ENCODE measurements at places on chromosomes 12 and 14.

GRCh38 chr12:3531496-3531895 is 40.5 kb downstream of the PRMT8 start:
- no peak for DNase-seq

- no peak for DNase-seq
Measured at GRCh38 chr12:2998789-2999264, 39.6 kb downstream of the TEAD4 start.

GRCh38 chr12:56808954-56809353 is 45.8 kb downstream of the HSD17B6 start:
- no peak for DNase-seq

DNA sequence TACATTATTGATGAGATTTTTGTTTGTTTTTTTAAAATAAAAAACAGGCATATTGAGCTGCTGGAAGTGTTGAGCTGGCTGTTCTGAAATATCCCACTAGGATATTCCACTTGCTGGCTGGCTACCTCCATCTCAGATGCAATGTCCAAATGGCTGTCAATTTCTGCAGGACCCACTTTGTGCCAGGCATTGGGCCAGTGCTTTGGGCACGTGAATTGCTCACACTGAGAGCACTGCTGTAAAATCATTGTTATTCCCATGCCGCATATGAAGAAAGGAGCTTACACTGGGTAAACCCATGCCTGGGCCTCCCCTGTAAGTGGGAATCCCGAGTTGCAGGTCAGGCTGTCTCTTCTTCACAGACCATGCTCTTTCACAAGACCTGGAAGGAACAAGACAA is 56.7 kb downstream of the RGS6 start:
- DNase-seq, result no peak

GRCh38 chr12:4286228-4286627 is 12.7 kb downstream of the CCND2 start:
- no peak for DNase-seq

DNA sequence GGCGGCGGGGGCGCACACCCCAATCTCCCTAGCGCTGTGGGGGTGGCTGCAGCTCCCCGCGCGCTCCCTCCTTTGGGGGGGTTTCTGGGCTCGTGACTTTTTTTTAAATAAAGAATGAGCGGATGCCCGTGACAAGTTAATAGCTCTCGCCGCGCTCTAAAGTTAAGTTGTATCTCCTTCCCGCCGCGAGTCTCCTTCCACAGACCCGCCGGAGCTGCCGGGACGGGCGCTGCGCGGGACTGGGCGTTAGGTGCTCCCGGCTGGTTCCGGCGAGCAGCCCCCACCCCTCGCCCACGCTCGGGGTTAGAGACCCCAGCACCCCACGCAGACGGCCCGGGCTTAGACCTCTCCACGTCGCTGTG is 82.6 kb upstream of the HMGA2 start:
- DNase-seq, result peak; percentile 55

GRCh38 chr14:98445718-98446117 is 826.3 kb downstream of the BCL11B start:
- no peak for DNase-seq

DNA sequence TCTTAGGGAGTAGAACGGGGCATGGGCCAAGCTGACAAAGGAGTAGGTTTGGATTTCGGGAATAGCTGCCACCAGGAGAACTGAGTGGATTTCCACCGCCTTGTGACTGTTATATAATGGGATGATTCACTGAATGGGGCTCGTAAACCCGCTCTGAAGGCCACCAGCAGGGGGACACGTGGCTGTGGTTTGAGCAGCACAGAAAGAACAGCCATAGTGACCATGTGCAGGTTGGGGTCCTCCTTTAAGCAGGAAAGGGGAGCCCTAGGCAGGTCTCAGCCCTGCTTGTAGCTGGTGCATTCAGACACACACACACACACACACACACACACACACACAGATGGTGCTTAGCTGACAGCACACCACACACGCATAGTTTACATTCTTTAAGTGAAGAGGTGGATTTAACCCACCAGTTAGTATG is 8.6 kb upstream of the ASB2 start:
- DNase-seq, result no peak

DNA sequence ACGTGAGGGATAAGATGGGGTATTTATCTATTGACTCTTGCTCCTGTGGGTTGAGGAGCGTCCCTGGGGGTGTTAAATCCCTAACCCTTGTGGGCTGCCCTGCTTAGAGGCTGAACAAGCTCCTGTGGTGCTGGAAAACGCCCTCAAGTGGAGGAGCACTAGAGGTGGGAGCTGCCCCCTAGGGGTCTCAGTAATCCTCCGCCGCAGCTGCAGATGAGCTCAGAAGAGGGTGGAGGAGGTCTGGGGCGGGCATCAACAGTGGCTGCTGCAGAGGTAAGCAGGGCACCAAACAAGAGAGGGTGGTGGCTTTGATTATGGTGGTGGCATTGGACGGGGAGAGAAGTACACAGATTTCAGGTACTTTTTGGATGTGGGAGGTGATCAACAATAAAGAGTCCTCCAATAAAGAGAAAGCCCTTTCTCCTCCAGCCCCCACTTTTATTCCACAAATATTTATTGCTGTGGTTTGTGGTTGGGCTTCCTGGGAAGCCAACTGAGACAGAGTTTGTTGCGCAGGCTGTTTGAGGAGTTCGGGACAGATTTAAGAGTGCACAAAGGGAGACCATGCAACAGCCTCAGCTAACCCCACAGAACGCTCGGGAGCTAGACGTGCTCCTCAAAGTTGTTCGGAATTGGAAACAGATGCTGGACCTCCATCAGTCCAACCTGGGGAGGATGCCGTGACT is 179.9 kb downstream of the ADCK1 start:
- DNase-seq, result no peak

GRCh38 chr12:120356567-120357030 is 12.4 kb downstream of the MSI1 start:
- peak; percentile 89 for DNase-seq

- no peak for DNase-seq
Measured at GRCh38 chr14:53841109-53842099, 115.2 kb downstream of the BMP4 start.

DNA sequence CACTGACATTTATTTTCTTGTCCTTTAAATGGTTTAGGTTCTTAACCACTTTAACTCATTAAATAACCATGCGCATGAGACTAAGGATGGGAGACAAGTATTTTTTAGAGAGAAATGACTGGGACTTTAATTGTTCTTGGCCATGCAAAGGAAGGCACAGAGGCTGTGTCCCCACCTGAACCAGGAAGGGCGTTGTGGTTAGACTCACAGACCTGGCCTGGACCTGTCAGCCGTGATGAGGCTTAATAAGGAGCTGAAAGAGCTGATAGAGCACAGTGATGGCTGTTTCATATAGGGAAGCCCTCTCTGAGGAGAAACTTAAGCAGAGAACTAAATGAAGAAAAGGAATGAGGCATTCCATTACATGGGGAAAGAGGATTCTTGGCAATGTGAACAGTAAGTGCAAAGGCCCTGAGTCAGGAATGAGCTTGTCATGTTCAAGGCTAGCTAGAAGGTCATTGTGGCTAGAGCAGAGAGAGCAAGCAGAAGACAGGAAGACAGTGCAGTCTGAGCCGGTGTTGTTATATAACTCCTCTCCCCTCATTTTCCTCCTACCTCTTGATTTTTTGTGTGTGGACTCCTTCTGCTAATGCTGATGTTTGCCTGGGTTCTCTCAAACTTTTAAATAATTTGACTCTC is 74.4 kb upstream of the ANO4 start:
- no peak for DNase-seq

DNA sequence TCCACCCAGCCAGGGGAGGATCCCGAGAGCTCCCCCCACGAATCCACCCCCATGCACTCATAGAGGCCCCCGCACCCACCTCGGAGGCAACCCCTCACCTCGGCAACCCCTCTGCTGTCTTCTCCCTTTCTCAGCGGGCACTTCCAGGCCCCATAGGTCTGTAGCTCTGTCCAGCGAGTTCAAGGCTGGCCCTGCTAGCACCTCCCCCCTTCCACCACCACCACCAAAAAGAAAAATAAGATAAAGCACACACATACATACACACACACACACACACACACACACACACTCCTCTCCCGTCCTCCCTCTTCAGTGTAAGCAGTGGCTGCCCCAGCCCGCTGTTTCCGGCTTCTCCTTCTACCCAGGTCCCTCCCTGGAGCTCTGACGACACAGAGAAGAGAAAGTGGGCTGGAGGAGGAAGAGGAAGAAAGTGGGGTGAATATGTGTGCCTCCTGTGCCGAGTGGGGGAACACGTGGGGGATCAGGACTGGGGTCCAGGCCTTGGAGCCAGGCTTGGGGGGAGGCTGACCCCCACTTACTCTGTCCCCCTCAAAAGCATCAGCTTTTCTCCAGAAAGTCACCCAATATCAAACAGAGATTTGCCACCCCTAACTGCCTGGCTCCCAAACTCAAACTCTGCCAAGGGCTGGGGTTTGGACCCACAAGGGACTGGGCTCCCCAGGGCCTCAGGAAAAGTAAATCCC is at the start of gene STAT6:
STAT6 (minus strand) TSS at position 332 of the 704 bp plus-strand sequence. CDS start 3,084 bp downstream, outside the sequence.
- peak; percentile 85 for DNase-seq

- DNase-seq, result no peak
Measured at GRCh38 chr14:35384455-35385041, 20.0 kb downstream of the NFKBIA start.

GRCh38 chr12:102406033-102406584 is 74.3 kb downstream of the IGF1 start:
- DNase-seq, result no peak

DNA sequence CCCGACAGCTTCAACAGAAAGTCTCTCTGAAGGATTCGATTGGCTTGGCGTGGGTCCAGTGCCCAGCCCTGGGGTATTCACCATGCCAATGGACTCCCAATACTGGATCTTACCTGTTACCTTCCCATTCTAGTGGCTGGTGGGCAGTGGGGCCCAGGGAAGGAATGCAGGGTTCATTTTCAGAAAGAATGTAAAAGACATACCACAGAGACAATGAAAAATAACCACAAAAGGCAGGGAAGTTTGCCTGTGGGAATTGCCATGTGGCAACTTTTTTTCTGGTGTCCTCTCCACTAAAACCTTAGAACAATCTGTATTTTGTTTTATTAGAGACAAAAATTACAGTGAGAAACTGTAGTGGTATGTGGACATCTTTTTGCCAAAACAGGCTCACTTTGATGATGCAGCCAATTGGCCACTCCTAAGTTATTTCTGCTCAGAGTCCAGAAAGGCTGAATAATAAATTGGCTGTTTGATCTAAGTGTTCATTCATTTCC is 55.2 kb downstream of the PTGER2 start:
- no peak for DNase-seq

DNA sequence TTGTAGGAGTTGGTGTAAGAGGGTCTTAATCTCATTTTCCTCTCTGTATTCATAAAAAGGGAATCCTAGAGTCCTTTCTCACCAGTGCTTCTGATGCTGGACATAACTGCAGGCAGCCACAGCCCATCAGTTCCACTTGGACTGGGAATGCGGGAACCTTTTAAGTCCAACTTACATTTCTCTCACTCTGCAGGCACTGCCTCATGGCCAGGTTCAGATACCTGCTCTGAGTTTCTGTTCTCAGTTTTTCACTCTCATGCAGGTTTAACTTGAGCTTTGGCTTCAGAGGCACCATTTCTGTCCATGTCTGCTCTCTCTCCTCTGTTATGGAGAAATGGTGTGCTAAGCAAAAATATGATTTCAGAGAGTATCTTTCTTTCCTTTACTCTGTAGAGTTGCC is 4.2 kb downstream of the ACVR1B start:
- DNase-seq, result no peak

GRCh38 chr12:103530307-103531066 is 34.7 kb upstream of the C12orf42 start:
- no peak for DNase-seq

- no peak for DNase-seq
Measured at GRCh38 chr14:93481758-93482157, 51.0 kb downstream of the UNC79 start.

- no peak for DNase-seq
Measured at GRCh38 chr12:47156167-47156736, 76.5 kb upstream of the AMIGO2 start.

DNA sequence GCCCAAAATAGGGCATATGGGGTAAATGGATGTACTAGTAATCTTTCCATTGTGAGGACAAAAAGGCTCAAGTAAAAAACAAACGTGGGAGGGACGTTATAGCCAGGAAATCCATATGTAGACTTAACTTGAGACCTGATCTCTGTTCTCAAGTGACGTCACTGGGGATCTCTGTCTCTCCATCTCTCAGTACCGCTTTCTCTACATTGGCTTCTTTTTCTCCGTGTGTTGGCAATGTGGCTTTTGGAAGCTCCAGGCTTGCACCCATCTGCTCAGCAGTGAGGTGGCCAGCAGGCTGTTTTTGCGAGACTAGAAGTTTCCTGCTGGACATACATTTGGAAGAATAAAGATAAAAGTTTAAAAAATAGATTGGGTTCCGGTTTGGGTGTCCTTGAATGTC is 66.0 kb upstream of the NRXN3 start:
- no peak for DNase-seq

GRCh38 chr12:11777962-11778361 is 128.5 kb downstream of the ETV6 start:
- DNase-seq, result no peak

DNA sequence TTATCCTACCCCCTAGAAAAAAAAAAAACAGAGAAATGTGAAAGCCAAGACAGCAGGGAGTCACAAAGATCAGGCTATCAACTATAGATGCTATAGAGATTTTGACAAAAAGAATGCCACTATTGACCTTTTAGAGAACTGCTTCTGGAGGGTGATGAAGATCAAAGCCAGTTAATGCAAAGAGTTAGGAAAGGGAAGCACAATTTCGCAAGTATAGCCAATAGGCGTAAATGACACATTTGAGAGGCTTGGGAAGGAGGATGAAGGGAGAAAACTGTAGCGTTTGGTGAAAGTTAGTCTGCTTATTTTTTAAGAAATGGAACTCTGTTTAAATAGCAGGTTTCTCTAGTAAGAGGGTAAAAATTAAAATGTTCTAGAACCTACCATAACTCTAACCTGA is 190.7 kb downstream of the DUSP6 start:
- no peak for DNase-seq

GRCh38 chr12:91189516-91189915 is 6.9 kb upstream of the DCN start:
- no peak for DNase-seq

GRCh38 chr14:92613008-92613658 is 99.6 kb downstream of the RIN3 start:
- DNase-seq, result peak; percentile 89

DNA sequence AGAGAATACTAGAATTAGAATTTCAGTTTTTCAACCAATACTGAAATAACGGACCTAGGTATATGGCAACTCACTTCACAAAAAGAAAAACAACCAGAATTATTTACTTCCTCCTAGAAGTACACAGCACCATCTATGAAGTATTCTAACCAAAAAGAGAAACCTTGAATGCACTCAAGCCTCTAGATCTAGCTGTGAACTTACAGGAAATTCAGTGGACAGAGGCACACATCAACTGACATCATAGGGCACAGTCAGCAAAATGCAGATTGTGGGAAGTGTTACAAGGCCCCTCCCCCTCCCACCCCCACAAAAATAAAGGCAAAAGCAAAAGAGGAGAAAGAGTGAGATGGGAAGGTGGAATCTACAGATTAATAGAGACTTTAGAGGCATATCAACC is 102.4 kb downstream of the TMTC1 start:
- DNase-seq, result no peak

All from activated CD8-positive, alpha-beta memory T cell treated with anti-CD3 and anti-CD28 coated beads, Interleukin-2, amount 50 U/mL, for 48 hours (primary cell).